ENCODE measurements at places on chromosomes 5 and 9. TPM values are rescaled to one million over a fixed set of nuclear protein-coding genes. Genes with fewer than 3 reads are reported as not detected.

GABRA6 gene
- total RNA-seq = not detected

DMRT2 gene
- not detected for total RNA-seq

MYOT gene
- total RNA-seq = not detected

CLINT1 gene
- total RNA-seq = 83.0 TPM

IFNK gene
- total RNA-seq = not detected

DDX4 gene
- total RNA-seq = not detected

CDHR2 gene
- not detected for total RNA-seq

PTPDC1 gene
- 12.7 TPM for total RNA-seq

CYLC2 gene
- total RNA-seq = not detected

PCDHB9 gene
- 0.15 TPM for total RNA-seq

GFI1B gene
- not detected for total RNA-seq

ANKRD20A1 gene
- total RNA-seq = 0.58 TPM

- DNase-seq = no peak
Measured at GRCh38 chr5:144142139-144142823, 28.2 kb downstream of the YIPF5 start.

GRCh38 chr5:170571281-170571731, 67.5 kb downstream of the KCNIP1 start:
- no peak for DNase-seq

GRCh38 chr5:83957188-83957587, 236.5 kb upstream of the HAPLN1 start:
- DNase-seq = no peak

GRCh38 chr5:108696407-108696806, 51.3 kb upstream of the FER start:
- no peak for DNase-seq

GRCh38 chr5:172456076-172456722, 1.9 kb upstream of the SH3PXD2B start:
- no peak for DNase-seq

- DNase-seq = no peak
Measured at GRCh38 chr9:4548811-4549725, 58.8 kb downstream of the SLC1A1 start.

GRCh38 chr9:108049026-108049607, 559.5 kb upstream of the KLF4 start:
- peak; percentile 62 for DNase-seq

GRCh38 chr5:109161914-109162683, 247.7 kb downstream of the PJA2 start:
- DNase-seq = no peak

DNA sequence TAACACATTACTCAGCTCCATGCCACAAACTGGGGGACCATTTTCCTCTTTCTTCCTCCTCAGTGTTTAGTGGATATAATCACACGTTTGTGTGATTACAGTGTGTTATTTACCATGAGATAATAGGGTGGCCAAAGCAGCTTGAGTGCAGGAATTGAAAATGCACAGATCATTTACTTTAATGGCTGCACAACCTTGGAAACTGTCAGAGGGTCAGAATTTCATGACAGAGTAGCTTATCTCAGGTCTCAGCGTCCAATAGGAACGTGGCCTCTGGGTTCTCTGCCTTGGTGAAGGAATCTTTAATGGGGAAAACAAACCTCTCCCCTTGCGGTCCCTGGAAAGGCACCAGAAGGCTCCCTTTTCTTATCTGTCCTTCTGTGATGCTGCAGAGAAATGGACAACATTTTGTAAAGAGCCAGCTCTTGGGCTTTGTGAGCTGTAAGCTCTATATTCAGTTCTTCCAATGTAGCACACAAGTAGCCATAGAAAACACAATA, 87.4 kb upstream of the CD180 start:
- DNase-seq = no peak

DNA sequence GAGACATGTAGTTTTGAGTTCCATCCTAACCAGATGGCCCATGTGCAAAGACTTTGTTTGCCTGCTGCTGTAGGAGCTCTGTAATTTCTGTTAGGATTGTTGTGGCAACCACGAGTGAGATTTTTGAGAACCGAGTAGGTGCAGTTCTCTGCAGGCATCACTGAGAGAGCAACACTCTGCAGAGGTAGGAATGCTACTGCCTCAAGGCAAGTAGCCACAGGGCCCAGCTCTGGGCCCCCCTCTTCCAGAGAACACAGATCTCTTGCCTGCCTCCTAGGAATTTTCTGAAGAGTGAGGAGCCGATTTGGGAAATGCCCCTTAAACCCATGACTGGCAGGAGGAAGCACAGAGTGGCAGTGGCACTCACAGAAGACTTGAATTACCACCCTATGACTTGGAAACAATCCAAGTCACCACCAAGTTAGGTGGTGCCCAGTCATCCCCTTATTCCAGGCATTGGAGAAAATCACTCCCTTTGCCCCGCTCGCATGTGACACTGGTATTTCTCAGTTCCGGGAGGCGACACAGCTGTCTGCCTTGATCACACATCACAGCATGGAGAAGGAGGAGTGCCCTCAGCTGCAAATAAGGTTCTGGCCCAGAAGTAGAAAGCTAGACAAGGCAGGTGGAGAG, 52.5 kb upstream of the SLC2A8 start:
- DNase-seq = no peak

DNA sequence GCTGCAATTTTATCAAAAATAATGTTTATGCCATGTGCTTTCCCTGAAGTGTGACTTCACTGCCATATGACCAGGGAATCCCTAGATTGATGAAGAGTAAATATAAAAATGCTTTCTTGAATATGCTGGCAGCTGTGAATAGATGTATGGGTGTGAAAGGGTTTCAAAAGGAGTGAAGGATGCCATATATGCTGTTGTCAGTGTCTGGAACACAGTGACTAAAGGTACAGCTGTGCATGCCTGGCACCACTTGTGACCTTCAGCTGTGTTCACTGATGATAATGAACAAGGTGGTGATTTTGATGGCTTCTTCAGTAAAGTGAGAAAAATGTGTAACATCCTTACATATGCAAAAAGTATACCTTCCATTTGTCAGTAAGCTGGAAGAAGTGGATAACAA, 69.7 kb downstream of the RAB24 start:
- no peak for DNase-seq

DNA sequence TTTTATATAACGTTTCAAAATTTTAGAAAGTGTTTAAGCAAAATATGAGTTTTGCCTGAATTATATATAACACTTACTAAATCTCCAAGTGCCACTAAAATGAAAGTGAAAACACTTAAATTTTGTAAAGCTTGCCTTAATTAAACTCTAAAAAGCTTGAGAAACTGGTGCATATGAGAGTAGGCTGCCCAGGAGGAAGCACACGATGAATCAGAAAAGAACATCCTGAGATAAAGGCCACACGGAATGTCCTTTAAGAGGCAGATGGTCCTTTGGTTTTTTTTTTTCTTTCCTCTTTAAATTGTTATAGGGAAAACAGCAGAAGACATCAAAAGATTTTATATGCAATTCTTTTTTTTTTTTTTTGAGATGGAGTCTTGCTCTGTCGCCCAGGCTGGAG, 60.3 kb downstream of the HABP4 start:
- no peak for DNase-seq

DNA sequence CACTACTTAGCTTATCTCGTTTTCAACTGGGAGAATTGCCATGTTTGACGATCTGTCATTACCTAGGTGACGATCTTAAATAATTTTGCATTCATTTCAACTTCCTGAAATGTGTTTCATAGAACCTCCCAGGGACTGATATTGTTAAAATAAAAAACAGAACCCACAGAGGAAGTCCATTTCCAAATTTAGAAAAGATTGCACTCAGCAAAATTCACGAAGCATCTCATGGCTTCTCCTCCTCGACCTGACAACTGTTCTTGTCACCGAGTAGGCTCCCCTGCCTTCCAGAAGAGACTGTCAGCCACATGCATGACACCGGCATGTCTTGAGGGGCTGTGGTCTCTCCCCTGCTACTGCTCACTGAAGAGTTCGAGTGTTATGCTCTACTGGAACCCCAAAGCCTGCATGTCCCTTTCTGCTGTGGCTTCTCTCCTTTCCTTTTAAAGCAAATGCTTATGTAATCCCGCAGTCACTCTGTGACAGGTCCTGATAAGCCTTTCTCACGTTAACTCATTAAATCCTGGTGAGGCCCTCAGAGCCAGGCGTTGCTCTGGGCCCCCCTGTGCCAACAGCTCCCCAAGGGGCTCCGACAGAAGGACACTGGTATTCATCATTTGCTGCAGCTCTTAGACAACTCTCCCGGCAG, 26.8 kb upstream of the ANKRD33B start:
- DNase-seq = no peak

DNA sequence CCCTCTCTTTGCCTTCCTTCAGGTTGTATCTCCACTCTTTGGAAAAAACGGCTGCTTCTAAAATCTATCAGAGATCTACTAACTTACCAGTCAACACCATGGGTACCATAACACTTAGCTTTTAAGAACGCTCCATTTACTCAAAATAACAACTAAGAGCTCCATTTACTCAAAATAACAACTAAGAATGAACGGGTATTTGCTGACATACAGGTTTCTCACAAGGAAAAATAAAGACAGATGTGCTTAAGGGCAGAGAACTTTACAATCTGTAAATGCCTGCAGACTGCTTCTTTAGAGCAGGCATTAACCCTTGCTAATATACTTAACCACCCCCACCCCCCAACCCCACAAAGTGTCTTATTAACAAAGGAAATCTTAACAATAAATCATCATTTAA, 2.8 kb downstream of the UBAP2 start:
- no peak for DNase-seq

GRCh38 chr5:97838214-97838613, 655.2 kb upstream of the RIOK2 start:
- peak; percentile 88 for DNase-seq

- DNase-seq = no peak
Measured at GRCh38 chr5:88393042-88393441, 124.4 kb upstream of the TMEM161B start.

- DNase-seq = no peak
Measured at GRCh38 chr9:110157823-110158664, 49.9 kb downstream of the C9orf152 start.

- DNase-seq = no peak
Measured at GRCh38 chr5:83363886-83364275, 107.7 kb upstream of the VCAN start.

GRCh38 chr5:94613583-94613982, 4.8 kb downstream of the KIAA0825 start:
- DNase-seq = no peak

- DNase-seq = no peak
Measured at GRCh38 chr9:108664309-108665255, 191.2 kb downstream of the ACTL7B start.

DNA sequence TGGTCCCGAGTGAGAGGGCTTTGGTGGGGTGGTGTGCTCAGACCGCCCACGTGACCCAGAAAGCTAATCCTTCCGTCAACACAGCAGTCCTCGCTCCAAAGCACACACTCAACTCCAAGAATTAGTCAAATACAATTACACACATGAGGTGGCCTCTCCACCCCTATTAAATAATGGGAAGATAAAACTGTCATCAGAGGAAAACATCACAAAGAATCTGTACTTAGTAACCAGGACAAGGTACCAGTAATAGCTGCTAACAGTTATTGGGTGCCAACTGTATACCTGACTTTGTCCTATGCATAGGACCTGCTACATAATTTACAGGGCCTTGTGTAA, 222.8 kb downstream of the HSPA4 start:
- DNase-seq = no peak

DNA sequence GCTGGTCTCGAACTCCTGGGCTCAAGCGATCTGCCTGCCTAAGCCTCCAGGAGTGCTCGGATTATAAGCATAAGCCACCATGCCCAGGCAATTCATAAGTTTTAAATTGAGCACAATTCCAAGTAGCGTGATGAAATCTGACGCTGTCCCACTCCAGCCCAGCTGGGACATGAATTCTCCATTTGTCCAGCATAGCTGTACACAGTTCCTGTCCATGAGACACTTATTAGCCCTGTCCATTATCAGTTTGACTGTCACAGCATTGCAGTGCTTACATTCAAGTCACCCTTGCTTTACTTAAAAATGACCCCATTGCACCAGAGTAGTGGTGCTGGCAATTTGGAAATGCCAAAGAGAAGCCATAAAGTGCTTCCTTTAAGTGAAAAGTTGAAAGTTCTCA, 7.6 kb upstream of the SLC30A5 start:
- no peak for DNase-seq

DNA sequence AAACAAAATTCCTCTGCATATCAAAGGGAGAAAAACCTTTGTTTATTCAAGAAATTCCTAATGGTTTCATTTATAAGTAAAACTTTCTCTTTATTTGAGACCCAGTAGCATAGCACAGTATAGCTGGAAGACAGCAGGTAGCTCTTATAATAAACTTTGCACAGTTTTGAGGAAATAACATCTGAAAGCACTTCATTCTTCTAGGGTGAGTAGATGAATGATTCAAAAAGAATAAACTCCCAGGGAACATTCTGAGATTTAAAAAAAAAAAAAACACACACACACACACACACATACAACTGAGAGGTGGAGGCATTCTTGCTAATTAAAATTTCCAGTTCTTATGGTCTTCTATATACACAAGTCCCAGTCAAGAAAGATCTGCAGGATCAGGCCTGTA, 197.3 kb downstream of the BNC2 start:
- no peak for DNase-seq

DNA sequence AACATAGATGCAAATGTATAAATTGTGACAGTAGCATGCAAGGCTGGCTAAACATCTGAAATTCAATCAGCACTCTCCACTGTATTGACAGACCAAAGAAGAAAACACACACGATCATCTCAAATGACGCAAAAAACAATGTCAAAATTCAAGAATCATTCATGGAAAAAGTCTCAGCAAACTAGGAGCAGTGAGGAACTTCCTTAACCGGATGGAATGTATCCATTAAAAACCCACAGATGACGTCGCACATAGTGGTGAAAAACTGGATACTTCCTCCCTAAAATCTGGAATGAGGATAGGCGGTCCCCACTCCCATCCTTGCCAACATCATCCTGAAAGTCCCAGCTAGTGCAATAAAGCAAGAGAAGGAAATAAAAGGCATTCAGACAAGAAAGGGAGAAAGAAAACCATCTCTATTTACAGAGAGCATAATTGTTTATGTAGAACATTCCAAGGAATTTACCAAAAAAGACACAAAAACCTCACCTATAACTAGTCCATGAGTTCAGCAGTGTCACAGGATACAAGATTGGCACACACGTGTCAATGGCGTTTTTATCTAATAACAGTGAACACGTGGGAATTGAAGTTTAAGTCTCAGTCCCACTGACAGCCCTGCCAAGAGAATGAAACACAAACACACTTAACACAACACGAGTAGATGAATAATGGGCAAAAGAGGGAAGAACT, 14.1 kb upstream of the CEP72 start:
- no peak for DNase-seq

DNA sequence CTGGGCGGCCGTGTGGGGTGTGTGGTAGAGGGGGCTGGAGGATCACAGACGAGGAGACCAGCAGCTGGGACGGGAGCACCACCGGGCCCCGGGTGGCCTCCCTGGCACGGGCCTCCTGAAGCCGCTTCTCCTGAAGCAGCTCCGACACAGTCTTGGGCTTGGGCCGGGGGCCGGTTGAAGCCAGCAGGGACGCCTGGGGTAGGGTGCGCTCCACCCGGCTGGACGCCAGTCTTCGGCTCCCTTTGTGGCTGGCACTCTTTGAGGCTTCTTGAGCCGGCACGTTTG, 5.5 kb upstream of the CARD9 start:
- DNase-seq = no peak
